ENCODE measurements at places on chromosomes 1 and 21. TPM values are rescaled to one million over a fixed set of nuclear protein-coding genes. Genes with fewer than 3 reads are reported as not detected.

DNA sequence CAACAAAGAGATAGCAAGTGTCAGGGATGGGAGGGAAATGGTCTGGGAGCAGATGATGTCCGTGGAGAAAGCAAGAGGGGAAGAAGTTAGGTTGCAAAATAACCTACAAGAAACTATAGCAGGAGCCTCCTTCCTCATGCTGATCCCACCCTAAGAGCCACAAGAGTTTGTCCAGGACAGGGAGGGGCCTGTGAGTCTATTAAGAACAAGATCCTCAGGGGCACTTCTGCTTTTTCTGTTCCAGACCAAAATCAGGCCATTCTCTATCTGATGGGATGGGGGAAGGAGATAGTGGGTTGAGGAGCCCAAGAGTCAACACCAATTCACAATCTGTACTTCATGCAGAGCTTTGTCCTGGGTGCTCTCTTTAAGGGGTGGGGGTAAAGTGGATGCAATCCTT is 7.7 kb upstream of the ATP1A4 start:
- no peak for DNase-seq
- H3K27me3 ChIP-seq, result no peaks in the 10 kb centered on the region
- no peak overlapping the region for H3K4me3 ChIP-seq
- H3K27ac ChIP-seq, result no peak overlapping the region
- no peaks in the 10 kb centered on the region for H3K4me1 ChIP-seq

DNA sequence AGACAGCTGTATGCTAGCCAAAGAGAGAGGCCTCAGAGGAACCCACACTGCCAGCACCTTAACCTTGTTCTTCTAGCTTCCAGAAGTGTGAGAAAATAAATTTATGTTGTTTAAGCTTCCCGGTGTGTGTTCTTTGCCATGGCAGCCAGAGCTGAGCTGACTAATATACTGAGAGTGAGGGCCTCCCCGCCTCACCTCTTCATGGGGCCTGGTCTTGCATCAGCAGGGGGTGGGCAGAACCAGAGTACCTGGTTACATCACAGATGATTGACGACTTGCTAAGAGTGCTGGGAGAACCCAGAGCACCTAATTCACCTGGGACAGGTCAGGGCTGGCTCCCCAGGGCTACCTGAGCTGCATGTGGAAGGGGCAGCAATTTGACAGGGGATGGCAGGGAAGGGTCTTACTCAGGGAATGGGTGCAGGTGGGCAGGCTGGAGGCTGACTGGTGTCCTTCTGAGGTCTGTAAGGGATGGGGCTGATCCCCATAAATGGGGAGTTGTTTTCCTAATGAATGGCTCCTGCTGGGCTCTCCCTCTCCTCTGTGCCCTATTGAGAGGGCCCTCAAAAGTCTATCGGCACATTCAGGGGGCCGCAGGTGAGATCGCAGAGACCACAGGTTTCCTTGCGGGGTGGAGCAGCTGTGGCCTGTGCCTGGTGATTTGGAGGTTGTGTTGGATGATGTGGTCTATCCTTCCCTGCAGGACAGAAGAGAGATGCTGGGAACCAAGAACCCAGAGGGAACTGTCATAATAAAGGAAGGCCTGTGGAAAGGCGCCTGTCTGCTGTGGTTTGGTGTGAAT is 60.6 kb upstream of the ETV3 start:
- H3K27me3 ChIP-seq, result no peaks in the 10 kb centered on the region
- H3K4me3 ChIP-seq, result no peak overlapping the region
- H3K27ac ChIP-seq, result no peak overlapping the region
- DNase-seq, result peak; percentile 91

DNA sequence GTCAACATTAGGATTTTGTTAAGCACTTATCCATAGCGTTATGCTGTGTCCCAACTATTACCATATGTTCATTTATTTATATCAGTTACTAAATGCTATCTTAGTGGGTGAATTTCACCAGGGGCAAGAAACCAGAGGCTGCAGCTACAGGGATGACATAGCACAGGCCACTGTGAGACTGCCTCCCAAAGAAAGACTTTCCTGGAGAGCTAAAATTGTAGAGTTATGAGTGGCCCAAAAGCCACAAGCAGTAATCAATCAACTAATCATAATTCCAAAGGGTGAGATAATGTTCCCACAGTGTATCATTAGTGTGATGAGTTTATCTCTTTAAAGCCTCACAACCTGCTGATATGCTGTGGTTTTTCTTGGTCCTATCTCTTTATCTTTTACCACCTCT is 3.8 kb upstream of the TGFB2 start:
- no peak overlapping the region for H3K4me3 ChIP-seq
- H3K27me3 ChIP-seq, result no peaks in the 10 kb centered on the region
- H3K4me1 ChIP-seq, result peaks cover 8% of the 10 kb centered on the region

DNA sequence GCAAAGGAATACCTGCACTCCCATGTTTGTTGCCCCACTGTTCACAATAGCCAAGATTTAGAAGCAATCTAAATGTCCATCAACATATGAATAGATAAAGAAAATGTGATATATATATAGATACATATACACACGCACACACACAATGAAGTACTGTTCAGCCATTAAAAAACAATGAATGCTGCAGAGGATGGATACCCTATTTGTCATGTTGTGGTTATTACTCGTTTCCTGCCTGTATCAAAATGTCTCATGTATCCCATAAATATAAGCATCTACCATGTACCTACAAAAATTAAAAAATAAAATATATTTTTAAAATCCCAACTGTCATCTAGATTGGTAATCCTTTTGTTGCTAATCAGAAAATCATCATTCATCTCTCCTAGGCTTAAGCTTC is 634.8 kb upstream of the ADGRL2 start:
- H3K4me3 ChIP-seq, result no peak overlapping the region
- H3K36me3 ChIP-seq, result no peaks in the 10 kb centered on the region
- DNase-seq, result no peak
- H3K27me3 ChIP-seq, result no peaks in the 10 kb centered on the region
- no peak overlapping the region for H3K27ac ChIP-seq

- H3K4me1 ChIP-seq, result no peaks in the 10 kb centered on the region
- H3K27ac ChIP-seq, result no peak overlapping the region
- H3K36me3 ChIP-seq, result no peaks in the 10 kb centered on the region
- no peak for DNase-seq
Measured at GRCh38 chr1:7948960-7949359, 8.3 kb upstream of the TNFRSF9 start.

DNA sequence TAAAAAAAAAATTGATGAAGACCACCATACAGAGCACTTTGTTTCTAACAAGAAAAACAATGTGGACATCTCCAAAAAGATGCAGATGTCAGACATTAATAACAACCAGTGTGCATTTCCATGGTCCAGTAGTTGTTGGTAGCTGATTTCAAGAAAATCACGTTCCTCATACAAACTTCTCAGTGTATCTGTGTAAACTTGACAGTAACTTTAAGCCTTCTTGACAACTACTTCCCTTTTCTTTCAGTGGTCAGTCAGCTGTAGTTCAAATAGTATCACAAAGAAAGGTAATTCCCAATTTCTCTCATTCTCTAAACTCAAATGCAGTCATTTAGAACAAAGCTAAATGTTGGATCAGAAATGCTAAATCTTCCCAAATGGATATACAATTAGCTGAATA is 879.9 kb downstream of the AMY1C start:
- no peaks in the 10 kb centered on the region for H3K4me1 ChIP-seq
- no peak overlapping the region for H3K27ac ChIP-seq
- DNase-seq, result no peak

DNA sequence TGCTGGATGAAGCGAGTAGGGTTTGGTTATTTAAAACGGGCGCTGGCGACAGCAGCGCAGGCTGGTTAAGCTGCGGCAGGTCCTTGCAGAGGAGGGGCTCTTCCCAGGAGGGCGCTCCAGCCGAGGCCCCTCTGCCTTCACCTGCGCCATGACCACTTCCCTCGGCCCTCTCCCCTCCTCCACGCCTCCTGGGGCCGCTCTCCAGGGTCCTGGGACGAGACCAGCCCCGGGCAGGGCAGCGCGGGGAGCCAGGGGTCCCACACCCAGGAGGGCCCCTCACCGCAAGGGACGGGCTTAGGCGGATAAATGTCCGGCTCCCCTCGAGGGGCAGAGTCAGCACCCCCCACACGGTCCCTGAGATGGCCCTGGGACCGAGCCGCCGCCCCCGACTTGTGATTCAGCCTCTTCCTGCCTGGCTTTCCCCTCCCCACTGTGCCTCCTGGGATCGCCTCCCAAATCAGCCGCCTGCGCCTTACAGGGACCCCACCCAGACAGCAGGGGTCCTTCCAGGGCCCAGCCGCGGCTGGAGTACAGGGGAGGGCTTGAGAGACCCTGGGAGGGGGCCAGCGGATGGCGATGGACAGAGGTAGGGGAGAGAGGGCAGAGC is 380.7 kb downstream of the MATN1 start:
- H3K4me1 ChIP-seq, result no peaks in the 10 kb centered on the region
- H3K27ac ChIP-seq, result no peak overlapping the region
- H3K4me3 ChIP-seq, result no peak overlapping the region
- DNase-seq, result no peak
- no peaks in the 10 kb centered on the region for H3K36me3 ChIP-seq

- H3K4me1 ChIP-seq, result peaks cover 38% of the 10 kb centered on the region
- H3K36me3 ChIP-seq, result no peaks in the 10 kb centered on the region
- peak overlapping the region; percentile 72 for H3K27ac ChIP-seq
- no peak for DNase-seq
Measured at GRCh38 chr1:58901008-58901407, 117.2 kb upstream of the JUN start.

GRCh38 chr1:84700070-84700469 is 9.8 kb upstream of the SSX2IP start:
- no peaks in the 10 kb centered on the region for H3K27me3 ChIP-seq
- H3K4me1 ChIP-seq, result peaks cover 36% of the 10 kb centered on the region
- no peak overlapping the region for H3K27ac ChIP-seq
- no peak overlapping the region for H3K4me3 ChIP-seq

GRCh38 chr1:94629259-94630181 is 88.0 kb upstream of the F3 start:
- no peak overlapping the region for H3K4me3 ChIP-seq
- no peak overlapping the region for H3K27ac ChIP-seq
- no peaks in the 10 kb centered on the region for H3K4me1 ChIP-seq

- DNase-seq, result no peak
- peak overlapping the region; percentile 39 for H3K27ac ChIP-seq
- H3K36me3 ChIP-seq, result no peaks in the 10 kb centered on the region
- peak overlapping the region; percentile 23 for H3K4me3 ChIP-seq
- peaks cover 53% of the 10 kb centered on the region for H3K4me1 ChIP-seq
- H3K27me3 ChIP-seq, result no peaks in the 10 kb centered on the region
Measured at GRCh38 chr1:68173936-68174737, 58.2 kb downstream of the WLS start.

DNA sequence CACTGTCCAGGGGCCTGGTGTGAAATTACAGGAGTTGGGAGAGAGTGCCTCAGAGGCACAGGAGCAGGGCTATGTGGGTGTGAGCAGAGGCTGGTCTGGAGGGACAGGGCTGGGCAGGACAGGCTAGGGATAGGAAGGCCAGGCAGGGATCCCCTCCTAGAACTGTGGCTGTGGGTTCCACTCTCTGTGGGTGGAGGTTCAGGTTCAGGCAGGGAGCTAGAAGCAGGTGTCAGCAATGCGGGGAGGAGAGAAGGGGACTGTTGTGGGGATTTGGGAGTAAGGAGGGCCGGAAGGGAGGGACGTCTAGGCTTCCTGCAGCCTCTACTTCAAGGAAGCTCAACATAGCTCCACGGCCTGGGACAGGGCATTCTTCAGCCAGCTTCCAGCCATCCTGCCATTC is 8.3 kb upstream of the GPR61 start:
- no peak for DNase-seq
- no peaks in the 10 kb centered on the region for H3K27me3 ChIP-seq
- no peaks in the 10 kb centered on the region for H3K36me3 ChIP-seq
- peaks cover 7% of the 10 kb centered on the region for H3K4me1 ChIP-seq
- no peak overlapping the region for H3K4me3 ChIP-seq
- no peak overlapping the region for H3K27ac ChIP-seq

GRCh38 chr1:159996653-159997052 is 35.1 kb downstream of the PIGM start:
- DNase-seq, result no peak
- H3K4me1 ChIP-seq, result no peaks in the 10 kb centered on the region
- no peaks in the 10 kb centered on the region for H3K27me3 ChIP-seq
- H3K36me3 ChIP-seq, result no peaks in the 10 kb centered on the region

- H3K27me3 ChIP-seq, result no peaks in the 10 kb centered on the region
- no peak overlapping the region for H3K4me3 ChIP-seq
- no peaks in the 10 kb centered on the region for H3K4me1 ChIP-seq
- no peaks in the 10 kb centered on the region for H3K36me3 ChIP-seq
Measured at GRCh38 chr1:231694075-231694431, 67.5 kb downstream of the DISC1 start.

- peak overlapping the region; percentile 63 for H3K27ac ChIP-seq
- peaks cover 52% of the 10 kb centered on the region for H3K4me1 ChIP-seq
- H3K4me3 ChIP-seq, result no peak overlapping the region
- H3K27me3 ChIP-seq, result no peaks in the 10 kb centered on the region
- no peaks in the 10 kb centered on the region for H3K36me3 ChIP-seq
Measured at GRCh38 chr1:3459051-3459908, 4.8 kb downstream of the ARHGEF16 start.

DNA sequence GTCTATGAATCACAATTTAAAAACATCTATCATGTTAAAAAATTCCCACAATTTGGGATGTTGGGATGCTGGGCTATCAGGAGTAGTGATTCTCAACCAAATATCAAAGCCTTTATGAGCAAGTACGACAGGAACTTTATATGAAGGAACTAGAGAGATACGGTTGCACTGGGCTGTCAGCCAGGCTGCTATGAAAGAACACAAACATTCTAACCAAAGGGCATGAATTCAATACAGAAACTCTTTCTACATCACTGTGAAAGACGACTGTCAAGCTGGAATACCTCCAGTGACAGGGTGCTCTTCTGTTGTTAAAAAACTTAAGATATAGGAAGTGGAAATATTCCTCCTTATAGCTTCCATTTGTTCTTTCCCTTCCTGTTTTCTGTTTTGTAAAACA is 9.8 kb downstream of the CACNA1E start:
- no peak overlapping the region for H3K4me3 ChIP-seq
- H3K36me3 ChIP-seq, result no peaks in the 10 kb centered on the region
- H3K27me3 ChIP-seq, result no peaks in the 10 kb centered on the region
- no peaks in the 10 kb centered on the region for H3K4me1 ChIP-seq
- H3K27ac ChIP-seq, result no peak overlapping the region
- no peak for DNase-seq

GRCh38 chr1:162846256-162847212 is 14.4 kb downstream of the CCDC190 start:
- H3K27ac ChIP-seq, result no peak overlapping the region
- no peaks in the 10 kb centered on the region for H3K27me3 ChIP-seq
- no peaks in the 10 kb centered on the region for H3K4me1 ChIP-seq
- H3K4me3 ChIP-seq, result no peak overlapping the region
- H3K36me3 ChIP-seq, result no peaks in the 10 kb centered on the region
- DNase-seq, result no peak

- no peaks in the 10 kb centered on the region for H3K27me3 ChIP-seq
- no peak overlapping the region for H3K27ac ChIP-seq
- H3K36me3 ChIP-seq, result no peaks in the 10 kb centered on the region
- DNase-seq, result no peak
Measured at GRCh38 chr1:93814795-93815340, 64.1 kb downstream of the DNTTIP2 start.

Gene MMEL1
- total RNA-seq, result 4.4 TPM

Gene KRTAP7-1
- total RNA-seq, result not detected

Gene ADAM30
- not detected for total RNA-seq

Gene DFFA
- total RNA-seq, result 16.2 TPM

Gene POLR3GL
- 15.0 TPM for total RNA-seq

Gene MAN1C1
- total RNA-seq, result 31.4 TPM

All from vagina (tissue), 2 donors.